ENCODE measurements at places on chromosomes 2 and 18.
A peak's percentile ranks its signal among the peaks of the same experiment; 100 is the strongest.

- no peak for DNase-seq
Measured at GRCh38 chr2:192245329-192245728, 50.6 kb upstream of the TMEFF2 start.

GRCh38 chr2:227117027-227117426 lies 47.0 kb downstream of the COL4A4 start:
- no peak for DNase-seq

DNA sequence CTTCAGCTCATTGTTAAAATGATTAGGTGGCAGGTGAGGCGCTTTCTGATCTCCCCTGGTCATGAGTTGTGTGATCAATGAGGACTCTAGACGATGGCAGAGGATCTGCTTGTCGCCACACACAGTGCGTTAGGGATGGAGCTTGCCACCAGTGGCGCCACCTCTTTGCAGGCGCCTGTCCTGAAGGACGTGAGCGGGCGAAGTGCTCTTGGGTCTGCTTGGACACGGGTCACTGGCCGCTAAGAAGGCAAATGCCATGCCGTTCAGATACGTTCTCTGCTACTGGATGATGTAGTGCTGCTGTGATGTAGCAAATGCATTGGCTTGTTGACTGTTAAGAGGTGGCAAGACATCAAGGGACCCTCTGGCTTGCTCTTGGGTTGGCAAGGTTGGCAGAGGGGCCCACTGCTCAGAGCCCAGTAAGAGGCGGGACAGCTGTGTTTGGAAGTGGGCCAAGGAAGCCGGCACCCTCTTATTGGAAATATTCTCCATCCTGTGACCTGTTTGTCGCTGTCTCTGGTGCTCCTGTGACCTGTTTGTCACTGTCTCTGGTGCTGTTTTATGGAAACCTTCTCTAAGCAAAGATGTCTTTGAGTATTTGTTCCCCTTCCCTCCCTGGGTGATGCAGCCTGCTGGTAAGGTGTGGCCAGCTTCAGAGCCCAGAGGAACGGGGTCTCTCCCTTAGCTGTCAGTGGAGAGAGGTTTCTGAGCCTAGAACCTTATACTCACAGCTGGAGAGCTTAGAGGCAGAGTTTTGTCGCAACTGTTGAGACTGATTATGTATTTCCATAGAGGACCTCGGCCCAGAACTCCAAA lies 14.6 kb downstream of the LDLRAD4 start:
- DNase-seq = no peak

DNA sequence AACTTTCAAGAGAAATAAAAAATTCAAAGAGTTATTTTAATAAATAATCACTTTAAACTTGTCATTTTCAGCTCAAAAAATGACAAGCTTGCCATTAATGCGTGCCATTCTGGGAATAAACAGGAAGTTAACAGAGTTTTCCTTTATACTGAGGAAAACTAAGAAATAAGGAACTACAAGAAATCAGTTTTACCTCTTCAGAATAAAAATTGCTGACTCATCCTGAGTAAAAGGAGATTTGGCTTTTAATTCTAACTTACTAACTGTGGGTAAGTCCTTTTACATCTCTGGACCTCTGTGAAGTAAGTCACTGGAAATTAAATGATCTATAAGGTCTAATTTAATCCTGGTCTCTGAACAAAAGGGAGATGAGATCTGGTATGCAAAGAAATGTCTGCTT lies 16.1 kb downstream of the CEBPZ start:
- no peak for DNase-seq

- DNase-seq = no peak
Measured at GRCh38 chr18:74947417-74947816, 261.5 kb downstream of the PTGR3 start.

- DNase-seq = peak; percentile 12
Measured at GRCh38 chr2:152335726-152336118, 748 bp downstream of the FMNL2 start.

GRCh38 chr2:164877169-164877568 lies 35.5 kb upstream of the COBLL1 start:
- no peak for DNase-seq

DNA sequence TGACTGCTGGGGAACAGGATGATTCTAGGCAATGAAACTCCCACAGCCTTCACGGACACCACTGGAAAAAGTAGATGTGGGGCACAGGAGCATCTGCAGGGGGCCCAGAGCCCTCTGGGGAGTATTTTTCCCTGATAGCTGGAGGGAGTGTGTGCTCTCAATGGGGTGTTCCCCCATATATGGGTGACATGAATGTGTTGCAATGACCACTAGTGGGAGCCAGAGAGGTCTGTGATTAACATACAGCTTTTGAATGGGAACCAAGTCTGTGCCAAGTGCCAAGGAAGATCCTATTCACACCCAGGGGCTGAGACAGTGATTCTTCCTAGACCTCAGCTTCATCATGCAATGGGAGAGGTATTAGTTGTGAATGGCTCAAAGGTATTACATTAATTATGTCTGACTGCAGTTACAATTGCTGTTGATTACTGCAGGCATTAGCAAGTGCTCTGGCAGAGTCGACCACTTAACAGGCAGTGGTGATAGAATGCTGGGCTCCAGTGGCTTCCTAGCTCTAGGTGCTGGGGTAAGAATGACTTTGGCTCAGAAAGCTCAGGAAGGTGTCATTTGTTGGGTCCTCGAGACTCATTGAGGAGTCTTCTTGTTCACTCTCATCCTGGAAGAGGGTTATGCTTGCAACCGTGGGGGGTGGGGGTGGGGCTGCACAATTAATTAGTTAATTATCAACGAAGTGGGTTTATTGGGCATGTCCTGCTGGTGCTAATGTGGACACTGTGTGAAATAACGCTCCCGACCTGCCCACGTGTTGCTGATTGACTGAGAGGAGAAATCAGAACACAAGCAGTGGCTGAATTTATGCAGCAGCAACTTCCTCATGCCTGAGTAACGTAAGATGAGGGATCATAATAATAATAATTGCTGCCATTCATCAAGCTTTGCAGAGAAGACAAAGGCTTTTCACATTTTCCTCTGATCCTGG lies 194.1 kb downstream of the CLIP4 start:
- DNase-seq = peak; percentile 46

- no peak for DNase-seq
Measured at GRCh38 chr2:378364-378763, 90.5 kb upstream of the ALKAL2 start.

GRCh38 chr18:47995654-47996053 lies 65.2 kb upstream of the SMAD2 start:
- DNase-seq = no peak

- DNase-seq = no peak
Measured at GRCh38 chr18:45519411-45520280, 95.6 kb upstream of the SLC14A2 start.

DNA sequence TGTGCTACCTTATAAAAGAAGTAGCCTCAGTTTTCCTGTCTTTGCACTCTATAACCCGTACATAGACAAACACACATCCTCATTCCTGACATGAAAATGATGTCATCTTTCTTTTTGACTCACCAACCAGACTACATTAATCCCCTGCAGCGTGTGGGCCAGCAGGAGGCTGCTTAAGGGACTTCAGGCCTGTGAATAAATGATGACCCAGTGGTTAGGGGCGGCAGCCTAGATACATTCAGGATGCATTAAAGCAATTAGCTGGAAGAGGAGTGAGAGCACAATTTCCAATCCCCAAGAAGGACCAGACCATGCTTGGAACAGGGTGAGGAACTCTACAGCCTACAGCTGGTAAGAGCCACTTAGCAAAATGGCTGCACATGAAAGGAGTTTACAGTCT lies 57.3 kb upstream of the KLF7 start:
- peak; percentile 64 for DNase-seq

DNA sequence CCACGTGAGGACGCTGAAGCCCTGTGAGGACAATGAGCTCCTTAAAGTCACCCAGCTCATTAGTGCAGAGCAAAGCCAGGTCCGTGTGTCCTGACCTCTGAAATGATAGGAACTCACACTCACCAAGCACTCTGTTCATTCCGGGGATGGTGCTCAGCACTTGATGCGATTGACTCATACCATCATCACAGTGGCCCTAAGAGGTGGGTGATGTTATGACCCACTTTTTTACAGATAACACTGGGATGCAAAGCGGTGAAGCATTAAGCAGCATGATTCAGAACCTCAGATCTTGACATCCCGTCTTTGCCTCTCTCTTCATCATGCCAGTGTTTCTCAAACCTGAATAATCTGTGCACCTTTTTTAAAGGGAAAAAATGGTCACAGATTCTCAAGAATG lies 234.8 kb downstream of the ALPK2 start:
- no peak for DNase-seq

DNA sequence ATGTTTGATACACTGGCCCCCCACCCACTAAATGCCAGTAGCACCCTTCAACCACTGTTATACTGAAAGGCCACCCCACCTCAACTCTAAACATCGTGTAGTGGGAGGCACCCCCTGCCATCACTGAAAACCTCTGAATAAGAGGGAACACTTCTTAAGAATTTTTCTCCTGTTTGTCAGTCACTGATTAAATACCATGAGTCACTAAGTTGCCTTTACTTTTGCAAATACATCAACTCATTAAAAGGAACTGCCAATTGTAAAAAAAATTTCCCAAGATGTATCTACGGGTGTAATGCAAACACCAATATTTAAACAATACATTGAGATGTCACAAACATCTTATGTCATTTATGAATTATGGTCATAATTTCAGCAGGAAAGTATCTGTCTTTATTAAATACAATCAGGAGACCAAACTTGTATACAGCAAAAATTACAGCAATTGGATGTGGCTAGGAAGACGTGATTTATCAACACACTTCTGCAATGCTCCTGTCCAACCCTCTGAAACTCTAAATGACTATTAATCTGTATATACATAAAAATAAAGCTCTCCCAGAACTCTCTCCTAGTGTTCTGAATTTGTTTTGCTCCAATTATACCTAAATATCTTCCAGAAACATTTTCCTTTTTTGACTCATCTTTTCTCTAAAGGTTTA lies 144.1 kb upstream of the STK17B start:
- DNase-seq = no peak

DNA sequence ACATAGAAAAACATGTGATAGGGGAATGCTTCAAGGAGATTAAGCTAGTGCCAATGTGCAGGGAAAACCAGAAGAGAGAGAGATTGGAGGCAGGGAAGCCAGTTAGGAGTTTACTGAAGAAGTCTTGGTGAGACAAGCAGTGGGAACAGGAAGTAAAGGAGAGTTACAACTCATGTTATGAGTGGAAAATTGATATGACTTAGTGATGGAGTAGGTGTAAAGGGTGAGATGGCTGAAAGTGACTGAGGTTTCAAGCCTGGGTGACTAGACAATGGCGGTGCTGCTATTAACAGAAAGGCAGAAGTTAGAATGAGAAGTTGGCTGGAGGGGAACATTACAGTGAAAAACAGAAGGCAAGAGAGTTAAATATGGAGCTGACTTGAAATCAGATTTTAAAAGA lies 16.5 kb downstream of the DOK1 start:
- no peak for DNase-seq

- no peak for DNase-seq
Measured at GRCh38 chr2:146108993-146109392, 1589.1 kb upstream of the ZEB2 start.

GRCh38 chr2:230955163-230955737 lies 30.2 kb upstream of the GPR55 start:
- no peak for DNase-seq

DNA sequence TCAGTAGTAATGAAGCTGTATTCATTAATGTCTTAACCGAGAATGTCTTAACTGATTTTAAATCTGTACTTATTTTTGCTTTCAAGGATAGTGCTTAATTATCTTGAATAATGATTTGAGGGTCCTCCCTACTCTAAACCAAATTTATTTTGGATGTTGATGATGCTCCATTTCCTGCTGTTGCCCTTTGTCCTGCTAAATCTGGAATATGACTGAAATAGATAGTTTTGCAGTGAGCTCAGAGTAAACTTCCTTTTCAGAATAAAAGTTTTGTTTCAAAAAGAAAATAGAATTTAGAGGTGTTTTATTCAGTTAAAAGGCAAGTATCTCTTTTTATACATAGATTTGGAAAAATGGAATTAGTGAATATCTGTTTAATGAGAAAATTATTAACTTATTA lies 8.1 kb downstream of the NBEAL1 start:
- no peak for DNase-seq

- DNase-seq = no peak
Measured at GRCh38 chr2:156405586-156405985, 30.6 kb upstream of the GPD2 start.

DNA sequence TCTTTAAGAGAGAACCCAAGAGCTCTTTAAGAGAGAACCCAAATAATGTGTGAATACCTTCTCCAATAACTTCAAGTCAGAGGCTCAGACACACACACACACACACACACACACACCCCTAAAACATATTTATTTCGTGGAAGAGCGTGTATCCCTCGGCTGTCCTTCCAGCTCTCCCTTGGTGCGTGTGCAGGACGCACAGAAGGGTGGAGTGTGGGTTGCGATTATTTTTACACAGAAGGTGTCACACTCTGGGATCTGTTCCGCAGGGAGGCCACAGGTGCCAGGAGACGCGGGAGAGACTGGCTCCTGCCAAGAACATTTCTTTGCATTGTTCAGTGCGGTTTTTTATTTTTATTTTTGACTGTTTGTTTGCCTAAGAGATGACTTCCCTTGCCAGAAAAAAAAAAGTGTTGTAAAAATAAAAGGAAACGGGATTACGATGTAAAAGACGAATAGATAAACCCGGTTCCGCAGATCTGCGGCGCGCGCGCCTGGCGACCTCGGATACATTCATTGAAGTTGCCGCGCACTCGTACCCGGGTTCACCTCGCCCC lies 47.3 kb upstream of the ATP6V1B1 start:
- no peak for DNase-seq

GRCh38 chr2:217902379-217903141 lies 100.2 kb downstream of the TNS1 start:
- peak; percentile 11 for DNase-seq

- DNase-seq = no peak
Measured at GRCh38 chr2:214481204-214481603, 70.3 kb downstream of the VWC2L start.

DNA sequence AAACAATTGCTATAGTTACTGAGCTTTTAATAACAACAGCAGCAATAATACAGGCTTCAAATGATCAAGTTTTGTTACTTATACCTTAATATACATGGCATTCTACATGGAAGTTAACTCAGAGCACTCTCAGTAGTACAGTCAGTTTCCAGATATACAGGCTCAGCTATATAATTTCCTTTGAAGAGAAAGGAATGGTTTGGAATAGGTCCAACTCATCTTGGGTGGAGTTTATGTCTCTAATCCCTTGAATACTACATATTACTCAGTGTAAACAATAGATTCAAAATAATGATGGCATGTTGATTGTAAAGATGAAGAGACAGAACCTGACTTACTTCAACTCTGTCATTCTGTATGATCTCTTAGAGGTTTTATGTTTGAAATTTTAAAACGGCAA lies 174.9 kb downstream of the EPHA4 start:
- DNase-seq = no peak

- DNase-seq = no peak
Measured at GRCh38 chr18:27184115-27185024, 738 bp downstream of the CHST9 start.

All from activated CD4-positive, alpha-beta T cell treated with anti-CD3 and anti-CD28 coated beads, Interleukin-2, amount 50 U/mL, for 48 hours (primary cell).